ENCODE measurements at places on chromosomes 16 and 17. TPM values are rescaled to one million over a fixed set of nuclear protein-coding genes. Genes with fewer than 3 reads are reported as not detected.
A peak's percentile ranks its signal among the peaks of the same experiment; 100 is the strongest.

- no peak for DNase-seq
Observed at GRCh38 chr16:50121278-50121677, 31.8 kb upstream of the TENT4B start.

DNA sequence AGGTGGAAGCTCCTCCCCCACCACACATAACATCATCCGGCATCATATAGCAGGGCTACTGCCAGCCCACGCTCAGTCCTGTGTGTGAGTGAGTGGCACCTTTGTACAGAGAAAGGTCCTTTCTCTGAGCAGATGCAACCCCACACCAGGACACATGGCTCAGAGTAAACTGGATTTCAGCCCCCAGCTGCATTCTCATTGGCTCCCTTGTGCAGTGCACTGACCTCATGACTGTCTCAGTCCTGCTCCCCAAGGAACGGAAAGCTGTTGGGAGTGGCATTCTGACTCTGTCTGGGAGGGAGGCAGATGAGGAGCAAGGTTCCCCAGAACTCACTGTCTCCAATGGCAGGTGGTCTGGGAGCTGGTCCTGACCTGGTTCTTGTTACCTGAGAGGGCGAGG is 244.1 kb downstream of the PHKB start:
- DNase-seq, result no peak

DNA sequence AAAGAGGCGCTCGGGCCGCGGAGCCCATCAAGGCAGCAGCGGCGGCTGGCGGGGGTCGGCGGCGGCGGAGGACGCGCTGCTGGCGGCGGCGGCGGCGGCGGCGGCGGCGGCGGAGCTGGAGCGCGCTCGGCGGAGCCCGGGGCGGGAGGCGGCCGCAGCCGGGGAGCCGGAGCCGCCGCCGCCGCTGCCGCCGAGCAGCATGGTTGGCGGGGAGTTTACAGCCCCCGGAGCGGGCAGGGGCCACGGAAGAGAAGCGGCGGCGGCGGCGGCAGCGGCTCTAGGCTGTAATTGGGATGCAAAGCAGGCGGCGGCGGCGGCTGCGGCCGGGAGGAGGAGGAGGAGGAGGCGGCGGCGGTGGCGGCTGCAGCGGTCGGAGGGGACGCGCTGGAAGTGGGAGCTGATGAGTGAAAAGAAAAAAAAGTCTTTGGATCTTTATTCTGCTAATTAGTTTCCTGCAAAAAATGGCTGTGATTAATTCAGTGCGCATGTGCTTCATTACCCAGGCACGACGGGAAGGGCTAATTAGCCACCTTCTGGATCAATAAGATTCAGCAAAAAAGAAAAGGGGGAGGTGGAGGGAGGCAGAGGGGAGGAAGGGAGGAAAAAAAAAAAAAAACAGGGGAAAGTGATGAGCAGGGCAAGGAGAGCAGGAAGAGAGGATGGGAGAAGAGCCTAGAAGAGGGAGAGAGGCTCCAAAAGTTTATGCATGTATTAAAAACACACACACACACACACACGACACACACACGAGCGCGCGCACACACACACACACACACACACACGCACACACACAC is 10.9 kb upstream of the ZFHX3 start:
- peak; percentile 74 for DNase-seq

- no peak for DNase-seq
Observed at GRCh38 chr16:81060576-81061306, 16.3 kb downstream of the C16orf46 start.

MILR1 gene
- 104 TPM for total RNA-seq

IGSF6 gene
- total RNA-seq, result 0.56 TPM

DDX52 gene
- total RNA-seq, result 40.8 TPM

PABPN1L gene
- total RNA-seq, result not detected

MEIOB gene
- not detected for total RNA-seq

EPOP gene
- 7.6 TPM for total RNA-seq

CHST6 gene
- not detected for total RNA-seq

GPRC5C gene
- not detected for total RNA-seq

Measured in Karpas-422 (cell line).